ENCODE measurements at places on chromosomes 5 and 9.

GRCh38 chr5:17743580-17744435 is 109.5 kb downstream of the TAF11L14 start:
- DNase-seq, result no peak

GRCh38 chr9:15729507-15729906 is 176.7 kb downstream of the CCDC171 start:
- no peak for DNase-seq

DNA sequence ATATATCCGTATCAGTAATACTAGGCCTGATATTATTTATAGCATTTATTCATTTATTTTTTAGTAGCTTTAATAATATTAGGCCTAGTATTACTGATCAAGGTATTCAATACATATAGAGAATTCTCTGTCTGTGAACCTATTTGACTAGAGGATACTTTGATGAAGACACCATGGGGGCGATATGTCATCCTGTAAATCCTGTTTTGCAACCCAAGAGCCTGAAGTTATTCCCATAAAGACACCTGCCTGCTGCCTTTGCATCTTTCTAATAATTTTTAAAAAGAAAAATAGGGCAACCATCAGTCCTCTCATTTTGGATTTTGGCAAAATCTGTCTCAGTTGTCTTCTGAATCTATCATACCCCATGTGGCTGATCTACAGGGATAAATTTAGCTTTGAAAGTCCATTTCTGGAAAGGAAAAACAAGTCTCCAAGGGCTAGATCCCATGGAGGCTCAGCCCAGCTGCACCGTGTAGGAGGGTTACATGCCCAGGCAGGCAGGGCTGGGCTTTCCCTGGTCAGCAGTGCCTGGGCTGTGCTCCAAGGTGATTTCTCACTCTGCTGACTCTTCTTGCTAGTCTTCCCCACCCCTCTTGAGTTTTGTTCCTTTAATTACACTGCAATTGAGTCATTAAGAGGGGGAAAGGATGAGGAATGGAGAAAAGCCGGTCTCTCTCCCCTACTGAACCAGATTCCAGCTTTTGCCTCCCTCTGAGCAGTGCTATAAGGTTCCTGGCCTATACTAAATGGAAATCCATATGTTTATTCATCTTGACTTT is 169.0 kb downstream of the TRIM32 start:
- DNase-seq, result no peak

GRCh38 chr9:27400334-27400880 is 103.5 kb upstream of the EQTN start:
- no peak for DNase-seq

- DNase-seq, result no peak
Observed at GRCh38 chr5:149210968-149211490, 60.6 kb upstream of the AFAP1L1 start.

- no peak for DNase-seq
Observed at GRCh38 chr5:53083927-53084326, 25.6 kb downstream of the MOCS2 start.

GRCh38 chr5:2991884-2992283 is 240.4 kb upstream of the IRX2 start:
- DNase-seq, result no peak

- no peak for DNase-seq
Observed at GRCh38 chr5:171426266-171426665, 6.8 kb downstream of the FGF18 start.

- DNase-seq, result no peak
Observed at GRCh38 chr9:7976167-7976755, 176.7 kb upstream of the DMAC1 start.

DNA sequence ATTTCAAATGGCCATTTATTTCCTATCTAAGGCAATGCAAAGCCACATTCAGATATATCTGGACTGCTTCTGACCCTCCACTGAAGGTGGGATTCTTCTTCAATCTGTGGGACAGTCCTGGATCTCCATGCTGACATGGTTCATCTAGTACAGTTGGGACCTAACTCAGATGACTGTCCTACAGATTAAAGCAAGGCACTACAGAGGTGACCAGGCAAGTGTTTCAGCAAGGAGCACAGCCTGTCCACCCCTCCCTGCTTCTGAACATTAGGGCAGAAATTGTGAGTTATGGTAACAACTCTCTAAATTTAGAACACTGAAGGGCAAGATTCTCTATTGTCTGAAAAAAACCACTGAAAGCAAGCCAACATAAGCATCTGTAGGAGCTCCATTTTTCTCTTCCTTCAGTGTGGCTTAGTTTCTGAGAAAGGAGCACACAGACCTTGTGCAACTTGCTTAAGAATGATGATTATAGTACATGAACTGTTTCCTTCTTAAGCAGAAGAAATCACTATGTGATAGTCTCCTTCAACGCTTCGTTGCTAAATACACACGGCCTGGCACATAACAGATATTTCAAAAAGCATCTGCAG is 62.9 kb upstream of the BARX1 start:
- DNase-seq, result no peak

- no peak for DNase-seq
Observed at GRCh38 chr5:14267991-14268708, 125.0 kb downstream of the TRIO start.

DNA sequence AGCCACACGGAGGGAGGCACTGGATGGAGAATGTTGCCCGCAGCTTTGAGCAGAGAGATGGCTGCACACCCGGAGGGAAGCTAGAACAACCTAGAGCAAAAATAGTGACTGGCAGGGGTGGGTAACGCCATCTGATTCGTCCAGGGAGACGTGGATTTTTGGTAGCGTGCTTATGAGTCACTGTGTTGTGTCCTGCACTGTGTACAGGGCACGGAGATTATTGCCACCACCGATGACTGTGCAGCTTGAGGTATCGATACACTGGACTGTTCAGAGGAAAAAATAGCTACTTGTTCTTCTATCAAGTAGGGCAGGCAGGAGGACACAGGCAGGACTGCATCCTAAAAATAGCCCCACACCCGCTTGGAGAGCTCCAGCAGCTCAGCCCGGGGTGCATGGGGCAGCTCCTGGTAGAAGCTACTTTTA is 6.0 kb downstream of the UBE2QL1 start:
- DNase-seq, result no peak

DNA sequence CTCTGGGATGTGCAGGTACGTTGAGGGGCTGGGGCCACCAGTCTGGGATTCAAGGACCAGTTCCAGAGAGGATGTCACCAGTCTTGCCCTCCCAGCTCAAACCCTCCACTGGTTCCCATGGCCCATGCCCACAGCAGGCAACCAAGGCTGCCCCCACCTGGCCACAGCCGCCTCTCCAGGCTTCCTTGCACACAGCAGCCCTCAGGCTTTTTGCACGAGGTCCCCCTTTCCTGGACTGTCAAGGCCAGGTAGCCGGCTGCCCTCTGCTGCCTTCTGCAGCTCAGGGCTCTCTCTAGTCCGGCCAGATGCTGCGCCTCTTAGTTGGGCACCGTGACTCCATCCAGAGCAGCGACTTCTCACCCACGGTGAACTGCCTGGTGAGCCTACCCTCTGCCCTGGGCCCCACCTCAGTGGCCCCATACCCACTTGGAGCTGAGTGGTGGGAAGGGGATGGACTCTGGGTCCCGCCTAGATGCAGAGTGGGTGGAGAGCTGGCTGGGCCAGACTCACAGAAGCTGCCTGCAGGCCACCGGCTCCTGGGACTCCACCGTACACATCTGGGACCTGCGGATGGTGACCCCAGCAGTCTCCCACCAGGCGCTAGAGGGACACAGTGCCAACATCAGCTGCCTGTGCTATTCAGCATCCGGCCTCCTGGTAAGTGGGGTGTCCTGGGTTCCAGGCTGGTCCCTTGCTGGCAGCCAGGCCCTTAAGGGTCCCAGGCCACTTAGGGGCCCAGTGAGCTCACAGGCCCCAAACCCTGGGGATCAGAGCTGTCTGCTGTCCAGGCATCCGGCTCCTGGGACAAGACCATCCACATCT is 2.9 kb downstream of the WDR38 start:
- no peak for DNase-seq

GRCh38 chr9:97299809-97300414 is 7.5 kb upstream of the CCDC180 start:
- no peak for DNase-seq

DNA sequence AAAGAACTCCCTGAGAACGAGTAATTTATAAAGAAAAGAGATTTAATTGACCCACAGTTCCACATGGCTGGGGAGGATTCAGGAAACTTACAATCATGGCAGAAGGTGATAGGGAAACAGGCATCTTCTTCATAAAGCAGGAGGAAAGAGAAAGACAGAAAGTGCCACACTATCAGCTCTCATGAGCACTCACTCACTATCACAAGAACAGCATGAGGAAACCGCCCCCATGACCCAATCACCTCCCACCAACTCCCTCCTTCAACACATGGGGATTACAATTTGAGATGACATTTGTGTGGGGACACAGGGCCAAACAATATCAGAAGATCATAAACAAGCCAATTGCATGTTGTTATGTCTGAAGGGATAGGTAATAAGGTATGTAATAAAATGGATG is 935.9 kb upstream of the COX7C start:
- no peak for DNase-seq

DNA sequence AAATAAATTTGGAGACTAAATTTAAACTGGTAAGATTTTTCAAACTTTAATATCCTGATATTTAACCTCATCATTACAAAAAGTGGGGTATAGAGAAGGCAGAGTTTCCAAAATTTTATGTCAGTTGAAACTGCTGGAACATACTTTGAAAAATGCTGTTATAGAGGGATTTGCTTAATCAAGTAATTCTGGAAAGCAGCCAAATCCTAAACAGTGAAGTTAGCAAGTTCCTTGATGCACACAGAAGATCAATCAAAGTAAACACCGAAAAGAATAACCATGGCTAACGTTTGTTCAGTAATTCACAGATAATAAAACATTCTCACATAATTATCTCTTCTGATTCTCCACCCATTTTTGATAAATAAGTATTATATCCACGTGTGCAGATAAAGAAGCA is 8.1 kb upstream of the PRR16 start:
- DNase-seq, result no peak

DNA sequence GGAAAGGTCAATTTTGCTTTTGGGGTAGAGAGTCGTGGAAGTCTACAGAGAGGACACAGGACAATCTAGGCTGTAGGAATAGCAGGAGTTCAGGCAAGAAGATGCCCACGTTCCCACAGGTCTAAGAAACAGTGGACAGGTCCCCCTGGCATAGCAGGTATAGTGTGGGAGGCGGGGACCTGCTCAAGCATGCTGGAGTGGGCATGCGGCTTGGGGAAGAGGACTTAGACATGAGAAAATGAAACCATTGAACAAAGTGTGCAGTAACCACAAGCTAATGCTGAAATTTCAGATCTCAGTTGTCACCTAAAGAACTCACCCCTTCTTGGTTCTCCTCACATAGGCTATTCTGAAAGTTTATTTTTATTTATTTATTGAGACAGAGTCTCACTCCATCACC is 142.8 kb upstream of the EFNA5 start:
- no peak for DNase-seq

DNA sequence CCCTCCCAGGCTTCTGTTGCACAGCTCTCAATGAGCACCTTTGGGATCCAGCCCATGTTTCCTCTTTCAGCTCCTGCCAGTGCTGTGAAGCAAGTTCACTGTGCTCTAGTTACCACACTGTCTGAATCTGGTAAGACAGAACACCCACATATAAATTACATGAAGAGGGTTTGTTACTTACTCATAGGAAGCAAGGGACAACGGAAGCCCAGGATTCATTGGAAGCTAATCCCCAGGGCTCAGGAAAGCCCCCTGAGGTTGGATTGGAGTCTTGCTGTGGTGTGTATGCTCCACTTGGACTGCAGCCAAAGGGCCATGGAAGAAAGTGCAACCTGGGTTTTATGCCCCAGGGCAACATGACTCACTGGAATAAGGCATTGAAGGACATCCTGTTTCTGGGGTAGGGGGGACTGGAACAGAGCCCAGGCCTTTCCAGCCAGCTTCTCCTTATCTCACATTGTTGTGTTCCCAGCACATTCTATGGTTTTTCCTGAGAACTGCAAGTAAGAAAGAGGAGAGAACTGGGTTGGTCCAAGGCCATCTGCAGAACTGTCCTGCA is 15.6 kb upstream of the CLK4 start:
- no peak for DNase-seq

DNA sequence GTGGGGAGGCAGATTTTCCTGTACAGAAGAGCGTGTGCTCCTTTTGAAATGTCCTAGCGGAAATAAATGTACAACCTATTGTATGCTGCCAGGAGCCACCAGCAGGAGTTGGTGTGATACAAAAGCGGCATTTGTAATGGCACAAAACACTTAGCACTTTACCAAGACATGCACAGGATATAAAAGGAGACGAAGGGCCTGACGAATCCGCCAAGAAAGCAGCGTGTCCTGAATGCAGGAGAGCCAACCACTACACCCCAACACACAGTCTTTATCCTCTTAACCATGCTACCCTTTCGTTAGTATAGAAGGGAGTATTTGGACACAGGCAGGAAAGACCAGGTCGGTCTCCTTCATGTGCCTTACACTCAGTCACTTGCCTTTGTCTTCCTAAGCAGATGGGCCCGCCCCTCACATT is 218.1 kb downstream of the TRIM32 start:
- DNase-seq, result no peak

GRCh38 chr5:74916831-74917710 is 50.9 kb upstream of the FAM169A start:
- DNase-seq, result no peak

- DNase-seq, result peak; percentile 66
Observed at GRCh38 chr5:134555890-134556311, 30.4 kb downstream of the JADE2 start.

GRCh38 chr5:169226895-169227294 is 74.0 kb downstream of the SLIT3 start:
- no peak for DNase-seq

GRCh38 chr5:56914678-56915077 is 5.3 kb downstream of the SETD9 start:
- DNase-seq, result no peak

DNA sequence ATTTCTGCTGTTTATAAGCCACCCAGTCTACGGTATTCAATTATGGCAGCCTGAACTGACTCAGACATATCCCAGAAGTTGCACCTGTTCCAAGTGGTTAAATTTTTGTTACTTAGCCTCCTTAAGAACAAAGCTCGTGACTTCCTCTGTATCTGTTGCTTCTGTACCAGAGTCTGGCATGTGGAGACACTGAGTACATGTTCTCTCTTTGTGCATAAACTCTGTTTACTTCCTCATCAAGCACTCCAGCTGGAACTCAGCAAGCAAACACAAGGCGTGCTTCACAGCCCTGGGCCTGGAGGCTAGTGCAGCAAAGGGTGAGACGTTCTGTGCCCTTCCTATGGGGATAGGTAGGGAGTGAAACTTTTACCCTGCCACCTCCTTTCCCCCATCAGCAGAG is 19.0 kb downstream of the C9orf152 start:
- no peak for DNase-seq

- no peak for DNase-seq
Observed at GRCh38 chr9:38130724-38131123, 61.7 kb upstream of the SHB start.

- DNase-seq, result no peak
Observed at GRCh38 chr5:34011536-34011935, 3.7 kb upstream of the AMACR start.
